CD4-positive, alpha-beta T cell (primary cell): ENCODE measurements at places on chromosomes 7 and 10. TPM values are rescaled to one million over a fixed set of nuclear protein-coding genes. Genes with fewer than 3 reads are reported as not detected.
A peak's percentile ranks its signal among the peaks of the same experiment; 100 is the strongest.

The ADGRA1 gene
- total RNA-seq = not detected

The AKR1C2 gene
- total RNA-seq = not detected

The FAM237B gene
- total RNA-seq = not detected

The PRSS2 gene
- not detected for total RNA-seq

The EPO gene
- not detected for total RNA-seq

The MKI67 gene
- 1.2 TPM for total RNA-seq

GRCh38 chr10:60149003-60149402 lies 240.7 kb downstream of the ANK3 start:
- DNase-seq = no peak

- DNase-seq = no peak
Observed at GRCh38 chr7:143504937-143505297, 27.2 kb downstream of the TAS2R41 start.

GRCh38 chr10:33031815-33032653 lies 74.0 kb upstream of the ITGB1 start:
- DNase-seq = no peak

- no peak for DNase-seq
Observed at GRCh38 chr7:33640741-33641140, 264.6 kb upstream of the BMPER start.

DNA sequence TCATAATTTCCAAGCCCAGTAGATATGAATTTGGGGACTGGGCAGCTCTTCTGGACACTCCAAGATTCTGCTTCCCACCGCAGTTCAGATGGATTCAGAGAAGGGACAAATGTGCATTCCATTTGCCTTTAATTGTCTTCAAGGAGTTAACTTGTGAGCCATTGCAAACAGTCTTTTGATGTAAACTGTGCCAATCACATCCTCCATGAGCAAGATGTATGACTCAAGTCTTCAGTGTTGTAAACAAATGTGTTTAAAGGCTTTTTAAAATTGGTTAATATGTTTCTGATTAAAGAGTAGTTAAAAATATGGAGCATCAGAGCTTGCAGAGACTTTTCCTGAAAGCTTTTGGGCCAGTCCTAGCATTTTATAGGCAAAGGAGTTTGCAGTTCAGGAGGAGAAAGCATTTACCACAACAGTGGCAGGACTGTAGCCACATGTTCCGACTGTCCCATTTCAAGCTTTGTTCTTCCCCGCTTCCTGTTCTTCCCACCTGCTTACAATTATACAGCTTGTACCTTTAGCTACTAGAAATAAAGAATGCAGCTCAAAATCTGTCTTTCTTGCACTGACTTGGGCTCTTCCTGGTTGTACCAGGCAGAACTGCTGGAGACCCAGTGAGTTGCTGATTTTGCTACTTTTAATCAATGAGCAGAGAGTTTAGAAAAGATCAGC lies 6.2 kb downstream of the SLC18A2 start:
- DNase-seq = no peak

GRCh38 chr10:44193166-44193565 lies 191.7 kb downstream of the CXCL12 start:
- DNase-seq = no peak

DNA sequence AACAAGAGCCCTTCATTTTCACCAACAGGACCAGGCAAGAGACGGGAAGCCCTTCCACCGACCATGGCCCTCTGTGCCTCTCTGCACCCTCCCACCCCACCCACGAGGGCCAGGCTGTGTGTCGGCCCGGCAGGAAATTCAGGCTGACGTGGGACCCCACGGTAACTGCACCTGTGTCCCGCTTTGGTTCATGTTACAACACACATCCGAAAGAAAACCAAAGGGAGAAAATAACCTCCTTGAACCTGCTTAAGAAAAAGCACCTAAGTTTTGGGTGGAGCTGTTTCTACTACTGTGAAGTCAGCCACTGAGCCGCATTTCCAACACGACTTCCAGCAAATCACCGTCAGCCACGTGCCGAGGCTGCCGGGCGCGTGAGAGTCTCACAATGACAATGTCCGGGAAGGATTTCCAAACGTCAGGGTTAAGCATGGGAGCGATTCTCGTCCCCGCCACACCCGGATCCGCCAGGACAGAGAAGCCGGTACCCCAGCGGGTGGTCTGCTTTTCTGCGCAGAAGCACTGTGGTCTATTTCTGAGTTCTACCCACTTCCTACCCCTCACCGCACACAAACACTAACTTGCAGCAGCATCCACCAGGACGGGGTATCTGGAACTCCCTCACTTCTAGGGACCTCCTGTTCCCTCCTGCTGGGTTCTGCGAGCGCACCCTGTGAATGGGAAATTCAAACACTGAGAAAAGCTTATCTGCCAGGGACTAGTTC lies 36.6 kb downstream of the AMZ1 start:
- peak; percentile 4 for DNase-seq

DNA sequence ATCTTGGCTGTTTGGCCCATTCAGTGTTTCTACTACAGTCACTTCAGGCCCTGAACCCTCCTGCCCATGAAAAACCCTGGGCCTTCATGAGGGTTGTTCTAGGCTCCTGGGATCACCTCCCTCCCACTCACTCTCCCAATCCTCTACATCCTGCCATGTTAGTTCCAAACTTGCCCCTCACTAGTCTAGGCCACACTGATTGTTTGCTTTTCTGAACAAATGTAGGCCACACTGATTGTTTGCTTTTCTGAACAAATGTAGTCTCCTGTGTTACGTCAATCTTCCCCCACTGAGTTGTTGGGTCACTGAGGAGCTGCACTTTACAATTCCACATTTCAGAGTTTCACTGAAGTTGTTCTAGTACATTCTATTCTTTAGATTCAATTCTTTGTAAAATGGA lies 5.3 kb upstream of the ALDH18A1 start:
- no peak for DNase-seq

DNA sequence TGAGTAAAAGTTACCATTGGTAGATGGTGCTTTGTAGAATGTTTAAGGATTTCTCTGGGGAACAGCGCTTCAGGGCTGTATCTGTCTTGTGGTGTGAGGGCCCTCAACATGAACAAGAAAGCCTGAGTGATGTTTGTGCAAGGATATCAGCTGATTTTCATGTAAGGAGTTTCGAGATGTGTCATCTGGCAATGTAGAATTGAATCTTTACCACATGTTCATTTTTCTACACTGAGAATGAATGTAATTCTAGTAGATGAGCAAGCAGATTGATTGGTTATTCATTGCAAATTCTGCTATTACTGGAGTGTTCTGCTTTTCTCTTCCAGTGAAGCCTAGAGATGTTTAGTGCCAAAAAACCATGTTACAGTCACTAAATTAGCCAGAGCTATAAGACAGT lies 87.7 kb downstream of the ST7 start:
- no peak for DNase-seq
